ENCODE measurements at places on chromosomes 6 and 20.

GRCh38 chr6:131685266-131685780 is 15.9 kb downstream of the OR2A4 start:
- DNase-seq = no peak

DNA sequence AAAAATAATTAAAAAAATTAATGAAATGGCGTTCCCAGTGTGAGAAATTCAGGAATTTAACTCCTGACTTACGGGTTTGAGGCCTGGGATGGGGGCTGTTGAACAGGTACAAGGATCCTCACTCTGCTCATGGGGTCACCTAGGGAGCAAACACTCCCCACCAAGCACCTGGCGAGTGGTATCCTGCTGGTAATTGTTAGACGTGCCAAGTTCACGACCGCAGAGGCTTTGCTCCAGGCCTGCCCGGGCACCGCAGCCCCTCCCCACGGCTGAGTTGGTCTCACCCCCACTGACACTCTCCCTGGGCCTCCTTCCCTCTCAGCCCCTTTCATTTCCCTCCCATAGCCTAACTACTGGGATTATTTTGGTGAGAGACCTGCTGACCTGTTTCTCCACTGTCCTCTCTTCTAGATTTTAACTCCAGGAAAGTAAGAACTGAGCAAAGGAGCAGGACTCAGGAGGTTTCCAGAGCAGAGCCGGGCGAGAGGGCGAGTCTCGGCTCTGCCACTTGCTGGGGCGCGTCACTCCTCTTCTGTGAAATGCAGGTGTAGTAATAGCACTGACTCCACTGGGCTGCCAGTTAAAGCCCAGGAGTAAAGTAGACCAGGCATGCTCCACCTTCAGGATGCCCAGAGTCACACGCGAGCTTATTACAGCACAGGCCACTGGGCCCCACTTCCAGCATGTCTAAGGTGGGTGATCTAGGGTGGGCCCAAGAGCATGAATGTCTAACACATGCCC is 22.8 kb downstream of the BMP7 start:
- no peak for DNase-seq

DNA sequence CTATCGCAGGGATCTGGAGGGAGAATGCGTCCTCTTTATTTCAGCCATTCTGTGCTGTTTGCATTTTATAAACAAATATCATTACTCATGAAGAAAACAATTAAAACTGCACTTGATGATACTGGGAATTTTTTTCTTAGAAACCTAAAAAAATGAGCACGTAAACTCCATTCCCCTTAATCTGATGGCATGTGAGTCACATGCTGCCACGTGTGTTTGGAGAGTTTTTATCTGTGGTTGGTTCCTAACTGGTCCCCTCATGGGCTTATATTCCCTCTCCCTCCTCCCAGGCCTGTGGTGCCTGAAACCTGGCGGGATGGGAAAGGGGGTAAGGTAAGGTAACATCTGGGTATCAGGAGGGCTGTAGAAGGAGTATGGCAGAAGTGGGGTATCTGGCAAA is 6.5 kb downstream of the PACSIN1 start:
- DNase-seq = no peak

GRCh38 chr20:50918403-50918802 is 12.8 kb downstream of the ADNP start:
- DNase-seq = no peak

DNA sequence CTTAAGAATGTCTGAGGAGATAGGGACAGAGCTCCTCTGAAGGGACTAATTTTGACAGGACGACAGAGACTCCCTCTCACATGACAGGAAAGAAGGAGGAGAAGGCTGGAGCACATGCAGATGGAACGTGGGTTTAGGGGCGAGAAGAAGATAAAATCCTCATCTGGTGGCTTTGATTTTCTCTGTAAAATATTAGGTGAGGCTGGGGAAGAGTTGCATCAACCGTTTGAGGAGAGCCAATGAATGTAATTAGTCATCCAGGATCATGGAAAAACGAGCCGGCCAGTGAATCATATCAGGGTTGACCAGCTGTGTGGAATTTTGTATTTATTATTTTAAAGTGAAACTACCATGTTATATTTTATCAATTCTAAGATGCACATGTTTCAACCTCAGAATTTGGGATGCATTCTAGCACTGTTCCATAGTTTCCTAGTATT is 46.9 kb upstream of the ADGRF4 start:
- peak; percentile 72 for DNase-seq

- no peak for DNase-seq
Measured at GRCh38 chr6:68040780-68041179, 594.3 kb upstream of the ADGRB3 start.

DNA sequence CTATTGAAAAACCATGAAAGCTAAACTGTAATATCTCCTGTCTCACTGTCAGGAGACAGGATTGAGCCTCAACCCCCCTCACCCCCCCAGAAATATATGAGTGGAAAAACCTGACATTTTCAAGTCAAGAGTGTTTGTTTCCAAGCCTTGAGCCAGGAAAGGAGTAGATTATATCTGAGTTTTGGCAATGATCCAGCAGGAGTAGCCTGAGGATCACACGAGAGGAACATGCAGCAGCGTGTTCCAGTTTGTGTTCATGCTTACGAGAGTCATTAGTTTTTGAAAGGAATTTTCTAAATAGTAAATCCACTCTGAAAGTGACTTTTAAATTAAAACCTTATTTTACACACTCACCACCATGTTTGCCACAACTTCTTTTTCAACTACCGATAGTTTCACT is 15.8 kb downstream of the IL22RA2 start:
- DNase-seq = no peak

DNA sequence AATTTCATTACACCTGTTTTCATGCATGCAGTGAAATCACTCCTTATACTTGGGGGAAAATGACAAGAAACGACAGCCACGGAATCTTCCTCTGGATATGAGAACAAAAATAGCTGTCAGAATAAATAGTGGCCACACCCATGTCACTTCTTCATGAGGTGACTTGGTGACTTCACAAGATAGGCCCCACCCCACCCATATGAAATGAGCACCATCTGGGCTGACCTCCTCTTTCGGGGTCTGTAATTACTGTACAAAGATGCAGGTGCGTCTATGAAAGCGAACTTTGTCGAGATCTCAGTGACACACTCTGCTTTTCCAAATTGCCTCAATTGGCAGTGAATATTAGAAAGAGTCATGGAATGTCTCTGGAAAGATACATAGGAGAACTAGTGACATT is 184.2 kb upstream of the CCN2 start:
- DNase-seq = no peak

GRCh38 chr6:151443454-151443853 is 8.5 kb downstream of the RMND1 start:
- DNase-seq = no peak

DNA sequence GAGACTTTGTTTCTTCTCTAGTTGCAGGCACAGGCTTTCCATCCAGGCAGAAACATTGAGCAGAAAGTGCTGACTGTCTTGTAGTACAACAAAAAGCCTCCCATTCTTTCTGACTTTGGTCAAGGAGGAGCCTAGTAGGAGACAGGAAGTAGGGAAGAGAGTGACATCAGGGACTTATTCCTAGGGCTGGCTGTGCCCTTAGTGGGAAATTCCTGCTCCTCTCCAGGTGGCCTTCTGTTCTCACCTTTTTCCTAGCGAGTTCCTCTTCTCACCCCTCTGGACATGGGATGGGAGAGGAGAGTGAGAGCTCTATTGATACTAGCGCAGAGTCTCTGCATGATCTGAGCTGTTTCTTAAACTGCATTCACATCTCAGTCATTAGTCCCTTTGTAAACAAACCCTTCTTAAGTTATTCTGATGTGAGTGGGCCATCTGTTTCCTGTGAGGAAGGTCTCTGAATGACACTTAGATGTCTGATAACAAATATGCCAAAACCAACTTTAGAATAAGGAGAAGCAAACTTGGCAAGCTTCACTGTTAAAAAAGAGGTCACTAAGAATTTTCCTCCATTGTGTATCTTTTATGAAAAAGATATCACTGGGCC is 455.0 kb downstream of the GJA1 start:
- DNase-seq = no peak

DNA sequence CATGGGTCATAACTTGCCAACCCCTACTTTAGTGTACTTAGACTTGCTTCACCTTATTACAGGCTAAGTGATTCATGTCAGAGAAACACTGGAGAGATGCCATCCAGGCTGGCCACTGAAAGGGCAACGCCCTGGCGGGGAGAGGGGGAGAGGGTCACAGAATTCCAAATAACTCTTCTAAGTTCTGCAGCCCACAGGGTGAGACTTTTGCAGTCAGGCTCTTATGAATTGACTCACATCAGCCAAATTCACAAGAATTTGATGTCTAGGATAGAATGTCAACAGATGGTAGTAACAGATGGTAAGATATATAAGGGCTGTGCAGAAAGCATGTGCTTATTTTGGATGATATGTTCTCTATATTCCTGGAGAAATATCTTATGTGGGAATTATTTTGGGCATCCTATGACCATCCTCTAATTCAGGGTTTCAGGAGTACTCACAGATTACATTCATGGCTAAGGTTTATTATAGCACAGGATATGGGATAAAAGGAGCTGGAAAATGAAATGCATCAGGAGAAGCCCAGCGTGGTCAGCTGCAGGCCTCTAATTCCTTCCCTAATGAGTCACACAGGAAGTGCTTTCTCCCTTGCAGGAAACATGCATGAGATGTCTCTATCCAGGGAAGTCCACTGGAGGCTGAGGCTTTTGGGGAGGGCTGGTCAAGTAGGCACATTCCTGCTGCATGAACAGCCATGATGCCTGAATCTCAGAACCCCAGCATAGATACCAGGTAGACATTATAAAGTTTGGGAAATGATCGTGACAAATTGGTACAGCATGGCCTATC is 58.7 kb upstream of the RIN2 start:
- peak; percentile 62 for DNase-seq

- peak; percentile 63 for DNase-seq
Measured at GRCh38 chr6:152316024-152316423, 321.1 kb downstream of the SYNE1 start.

DNA sequence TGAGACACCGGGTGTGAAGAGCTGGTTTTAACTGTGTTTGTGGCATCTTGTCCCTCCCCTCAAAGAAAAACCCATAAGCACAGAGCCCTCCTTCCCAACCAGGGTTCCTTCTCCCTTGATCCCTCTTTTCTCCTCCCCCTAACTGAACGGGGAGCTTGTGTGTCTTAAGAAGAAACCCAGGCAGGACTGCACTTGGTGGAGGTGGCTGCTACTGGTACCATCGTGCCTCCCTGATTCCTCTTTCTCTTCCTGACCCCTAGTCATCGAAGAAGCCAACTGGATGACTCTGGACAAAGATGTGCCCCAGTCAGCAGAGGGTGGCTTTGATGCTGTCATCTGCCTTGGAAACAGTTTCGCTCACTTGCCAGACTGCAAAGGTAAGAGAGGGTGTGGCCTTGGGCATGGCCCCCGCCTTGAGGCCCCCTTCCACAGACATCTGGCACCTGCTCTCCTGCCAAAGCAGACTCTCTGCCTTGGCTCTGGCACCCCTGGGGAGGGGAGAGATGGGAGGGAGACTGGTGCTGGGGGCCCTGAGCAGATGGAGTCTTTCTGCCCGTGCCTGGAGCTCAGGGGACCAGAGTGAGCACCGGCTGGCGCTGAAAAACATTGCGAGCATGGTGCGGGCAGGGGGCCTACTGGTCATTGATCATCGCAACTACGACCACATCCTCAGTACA is 2.1 kb downstream of the GNMT start:
- no peak for DNase-seq

- DNase-seq = peak; percentile 55
Measured at GRCh38 chr20:21102603-21103311, 3.4 kb downstream of the LINC00237 start.

GRCh38 chr20:38350879-38351775 is 4.8 kb downstream of the LBP start:
- DNase-seq = no peak

GRCh38 chr6:100372326-100373091 is 92.2 kb downstream of the SIM1 start:
- DNase-seq = no peak

GRCh38 chr20:46800409-46800804 is 91.0 kb downstream of the SLC2A10 start:
- no peak for DNase-seq

DNA sequence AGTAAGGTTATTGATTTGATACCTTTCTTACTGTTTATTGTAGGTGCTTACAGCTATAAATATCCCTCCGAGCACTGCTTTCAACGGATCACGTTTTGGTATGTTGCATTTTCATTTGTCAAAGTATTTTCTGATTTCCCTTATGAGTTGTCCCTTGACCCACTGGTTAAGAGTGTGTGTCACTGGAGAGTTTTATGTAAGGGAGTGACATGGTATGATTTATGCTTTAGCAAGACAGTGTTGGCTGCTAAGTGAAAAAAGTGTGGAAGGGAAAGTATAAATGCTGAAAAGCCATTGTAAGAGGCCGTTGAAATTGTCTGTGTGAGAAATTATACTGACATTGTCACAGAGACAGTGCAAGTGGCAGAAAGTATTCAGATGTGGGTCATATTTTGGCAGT is 72.0 kb downstream of the SYCP2 start:
- DNase-seq = no peak

DNA sequence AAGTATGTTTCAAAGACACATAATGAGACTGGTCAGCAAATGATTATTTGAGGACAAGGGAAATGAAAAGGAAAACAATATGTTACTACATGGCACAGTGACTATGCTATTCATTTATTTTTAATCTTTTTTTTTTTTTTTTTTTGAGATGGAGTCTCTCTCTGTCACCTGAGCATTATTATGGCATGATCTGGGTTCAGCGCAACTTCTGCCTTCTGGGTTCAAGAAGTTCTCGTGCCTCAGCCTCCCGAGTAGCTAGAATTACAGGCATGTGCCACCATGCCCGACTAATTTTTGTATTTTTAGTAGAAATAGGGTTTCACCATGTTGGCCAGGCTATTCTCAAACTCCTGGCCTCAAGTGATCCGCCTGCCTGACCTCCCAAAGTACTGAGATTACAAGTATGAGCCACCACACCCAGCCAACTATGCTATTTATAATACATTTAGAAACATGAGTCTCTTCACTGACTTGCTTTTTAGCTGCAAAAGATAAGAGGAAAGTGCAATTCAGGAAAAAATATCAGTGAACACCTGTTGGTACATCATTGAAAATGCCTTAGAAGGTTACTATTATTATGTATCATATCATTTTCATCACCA is 3.4 kb downstream of the CALHM4 start:
- DNase-seq = no peak

DNA sequence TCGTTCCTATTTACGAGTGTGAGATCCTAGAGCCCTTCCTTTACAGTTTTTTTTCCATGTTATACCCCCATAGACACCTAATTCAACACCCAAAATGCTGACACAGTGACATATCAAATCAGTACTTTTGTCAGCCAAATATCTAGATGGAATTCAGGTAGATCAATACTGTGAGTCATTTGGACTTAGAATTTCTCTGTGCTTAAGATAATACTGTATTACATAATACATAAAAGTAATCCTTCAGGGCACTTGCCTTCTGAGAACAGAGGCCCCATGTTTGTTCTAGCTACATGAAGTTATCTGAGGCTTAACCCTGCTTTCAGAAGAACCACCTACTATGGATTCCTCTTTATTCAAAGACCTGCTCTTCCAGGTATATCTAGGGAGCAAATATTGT is 623.1 kb downstream of the PHF3 start:
- DNase-seq = no peak

DNA sequence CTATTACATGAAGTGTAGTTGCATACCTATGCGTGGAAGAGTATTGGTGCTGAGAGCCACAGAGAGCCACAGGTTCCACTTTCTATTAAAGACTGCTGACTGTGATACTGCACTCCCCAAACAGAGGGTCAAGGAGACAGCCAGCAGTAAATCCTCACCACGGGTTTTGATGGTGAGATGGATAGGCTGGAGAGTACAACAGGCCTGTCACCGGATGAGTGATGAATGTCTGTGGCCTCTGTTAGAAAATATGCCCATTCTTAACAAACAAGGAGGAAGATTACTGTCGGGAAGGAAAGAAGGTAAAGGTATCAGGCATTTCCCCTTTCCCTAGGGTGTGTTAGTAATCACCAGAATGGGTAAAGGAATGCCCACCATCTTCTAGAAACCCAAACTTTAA is 286.5 kb downstream of the ALDH8A1 start:
- DNase-seq = no peak

Data from AG20443 (cell line).